Osteocyte (in vitro differentiated cells): ENCODE measurements at places on chromosomes 16 and 17. TPM values are rescaled to one million over a fixed set of nuclear protein-coding genes. Genes with fewer than 3 reads are reported as not detected.

DNA sequence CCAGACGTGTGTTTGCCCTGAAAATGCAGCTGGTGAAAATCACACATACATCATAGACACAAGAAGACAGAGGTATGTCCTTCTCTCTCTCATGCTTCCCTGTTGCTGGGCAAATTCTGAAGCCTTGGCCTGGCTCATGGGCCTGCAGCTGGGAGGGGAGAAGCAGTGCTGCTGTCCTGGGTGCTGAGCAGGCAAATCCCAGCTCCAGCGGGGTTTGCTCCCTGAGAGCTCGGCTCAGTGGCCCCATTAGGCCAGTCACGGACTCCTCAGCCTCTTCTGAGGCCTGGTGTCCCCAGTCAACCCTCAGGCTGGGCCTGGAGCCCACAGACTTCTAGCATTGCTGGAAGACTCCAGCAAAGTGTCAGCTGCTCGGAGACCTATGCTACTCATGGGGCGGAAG is 11.7 kb downstream of the RHBDL3 start:
- peaks cover 15% of the 10 kb centered on the region for H3K27me3 ChIP-seq
- H3K27ac ChIP-seq: no peak overlapping the region
- DNase-seq: no peak
- H3K4me1 ChIP-seq: peaks cover 12% of the 10 kb centered on the region

The TOX3 gene
- 0.46 and 0.86 TPM in 2 replicates for total RNA-seq

DNA sequence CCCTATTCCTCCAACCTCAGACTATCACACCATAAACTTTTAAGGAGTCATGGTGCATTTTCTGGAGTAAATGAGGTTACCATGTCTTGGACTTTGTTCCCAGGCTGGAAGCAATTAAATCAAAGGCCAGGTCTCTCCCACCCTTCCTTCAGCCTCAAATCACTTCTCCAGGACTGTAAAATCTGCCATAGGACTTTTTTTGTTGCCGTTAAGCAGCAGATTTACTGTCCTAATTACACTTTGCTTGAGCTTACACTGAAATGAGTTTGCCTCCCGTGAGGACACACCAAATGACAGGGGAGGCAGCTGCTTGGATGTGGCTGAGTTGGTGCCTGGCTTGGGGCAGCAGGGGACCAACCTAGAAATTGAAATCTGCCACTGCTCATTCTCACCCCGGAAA is 14.7 kb downstream of the DCAKD start:
- no peak overlapping the region for H3K4me3 ChIP-seq
- H3K27ac ChIP-seq: no peak overlapping the region
- no peaks in the 10 kb centered on the region for H3K4me1 ChIP-seq
- no peaks in the 10 kb centered on the region for H3K27me3 ChIP-seq
- H3K36me3 ChIP-seq: peaks cover 19% of the 10 kb centered on the region
- DNase-seq: no peak

GRCh38 chr17:40197550-40197949 is 20.3 kb downstream of the RAPGEFL1 start:
- peaks cover 3% of the 10 kb centered on the region for H3K4me1 ChIP-seq
- no peaks in the 10 kb centered on the region for H3K27me3 ChIP-seq
- no peak overlapping the region for H3K4me3 ChIP-seq
- DNase-seq: no peak

The ADAM11 gene
- 1.0 and 1.7 TPM in 2 replicates for total RNA-seq

DNA sequence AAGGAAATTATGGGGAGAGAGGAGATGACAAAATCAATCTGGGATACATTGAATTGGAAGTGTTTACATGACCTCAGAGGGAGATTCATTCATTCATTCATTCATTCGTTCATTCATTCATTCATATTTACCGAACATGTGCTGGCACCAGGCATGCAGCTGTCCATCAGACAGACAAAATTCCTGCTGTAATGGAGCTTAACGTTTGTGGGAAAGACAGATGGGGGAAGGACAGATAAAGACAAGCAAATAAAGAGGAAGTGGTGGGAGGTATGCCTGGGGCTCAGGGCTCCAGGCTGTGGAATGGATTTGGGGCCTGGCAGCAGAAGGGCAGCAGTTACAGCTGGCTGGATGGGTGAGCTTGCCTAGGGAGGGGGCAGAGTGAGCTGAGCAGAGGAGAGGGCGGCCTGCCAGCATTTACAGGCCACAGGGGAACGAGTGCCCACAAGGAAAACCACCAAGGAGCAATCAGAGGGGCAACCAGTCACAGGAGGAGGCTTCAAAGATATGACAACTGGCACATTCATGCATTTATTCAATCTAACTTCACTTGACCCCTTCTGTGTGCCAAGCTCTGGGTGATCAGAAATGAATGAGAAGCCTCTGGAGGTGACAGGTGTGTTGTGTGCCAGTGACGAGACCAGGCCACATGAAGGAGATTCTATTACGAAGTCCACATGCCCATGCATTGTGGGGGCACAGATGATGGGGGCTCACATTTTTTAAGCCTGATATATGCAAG is 48.5 kb downstream of the ARHGAP27 start:
- no peaks in the 10 kb centered on the region for H3K36me3 ChIP-seq
- no peak overlapping the region for H3K27ac ChIP-seq
- H3K4me1 ChIP-seq: peaks cover 17% of the 10 kb centered on the region
- DNase-seq: no peak

- no peak overlapping the region for H3K4me3 ChIP-seq
- peak; percentile 64 for DNase-seq
- no peak overlapping the region for H3K27ac ChIP-seq
Measured at GRCh38 chr17:51439395-51440229, 179.3 kb downstream of the UTP18 start.

The SKAP1 gene
- total RNA-seq: not detected in 2 replicates

DNA sequence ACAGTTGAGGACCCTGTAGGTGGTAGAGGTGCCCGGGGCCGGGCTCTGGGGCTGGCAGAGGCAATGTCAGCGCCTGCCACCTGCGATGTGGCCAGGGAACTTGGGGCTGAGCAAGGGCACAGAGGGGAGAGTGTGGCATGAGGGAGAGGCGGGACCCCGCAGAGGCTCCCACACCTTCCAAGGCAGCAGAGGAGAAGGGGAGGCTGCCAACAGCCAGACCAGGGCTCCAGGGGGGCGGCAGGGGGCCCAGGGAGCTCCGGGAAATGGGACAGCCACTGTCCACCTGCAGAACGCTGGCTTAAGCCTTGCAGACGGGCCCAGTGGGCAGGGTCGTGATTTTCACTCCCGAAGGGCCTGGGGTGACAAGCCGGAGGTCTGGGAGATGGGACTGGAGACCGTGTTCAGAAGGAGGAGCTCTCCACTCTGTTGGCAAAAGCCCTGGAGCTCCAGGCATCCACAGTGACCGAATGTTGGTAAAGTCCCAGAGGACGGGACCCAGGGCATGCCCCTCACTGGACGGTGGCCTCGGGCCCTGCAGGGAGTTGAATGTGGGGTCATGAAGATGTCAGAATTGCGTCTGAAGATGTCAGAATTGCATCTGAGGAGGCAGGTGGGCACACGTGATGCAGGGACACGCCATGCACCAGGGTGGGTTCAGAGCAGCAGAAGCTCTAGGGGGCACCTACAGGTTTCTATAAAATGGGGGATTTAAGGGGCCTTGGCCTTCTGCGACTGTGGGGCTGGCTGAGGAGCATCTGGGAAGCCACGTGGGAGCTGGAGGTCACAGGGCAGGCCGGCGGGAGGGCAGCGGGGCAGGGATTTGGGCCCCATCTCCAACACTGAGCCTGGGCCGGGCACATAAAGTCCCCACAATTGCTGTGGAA is 18.6 kb downstream of the CD7 start:
- H3K27me3 ChIP-seq: peaks cover 4% of the 10 kb centered on the region
- H3K4me1 ChIP-seq: peaks cover 44% of the 10 kb centered on the region
- H3K4me3 ChIP-seq: no peak overlapping the region
- DNase-seq: no peak
- peak overlapping the region; percentile 83 for H3K27ac ChIP-seq

DNA sequence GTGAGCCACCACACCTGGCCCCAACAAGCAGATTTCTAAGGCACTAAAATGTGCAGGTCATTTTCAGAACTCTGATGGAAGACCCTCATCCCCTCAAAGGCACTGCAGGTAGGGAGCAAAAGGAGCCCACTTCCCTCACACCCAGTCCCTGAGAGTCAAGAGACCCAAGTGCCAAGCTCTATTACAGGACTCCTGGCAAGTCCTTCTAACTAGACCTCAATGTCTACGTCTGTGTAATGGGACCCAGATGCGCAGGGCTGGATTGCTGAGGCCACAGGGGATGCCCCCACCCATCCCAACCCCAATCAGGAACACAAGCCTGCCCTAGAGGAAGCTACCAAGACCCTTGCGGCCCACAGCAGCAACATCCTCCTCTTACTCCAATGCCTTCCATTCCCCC is 2.7 kb downstream of the PLLP start:
- peaks cover 3% of the 10 kb centered on the region for H3K27me3 ChIP-seq
- peaks cover 25% of the 10 kb centered on the region for H3K4me1 ChIP-seq
